PC-3 (cell line): ENCODE measurements at places on chromosomes 1 and 21. TPM values are rescaled to one million over a fixed set of nuclear protein-coding genes. Genes with fewer than 3 reads are reported as not detected.
A peak's percentile ranks its signal among the peaks of the same experiment; 100 is the strongest.

GRCh38 chr21:42653231-42654061, at the start of gene PDE9A:
TSS of gene PDE9A (plus strand) at chr21:42653621. CDS start at chr21:42653815, 194 bp downstream.
- H3K4me1 ChIP-seq: peaks cover 23% of the 10 kb centered on the region
- DNase-seq: no peak
- no peaks in the 10 kb centered on the region for H3K36me3 ChIP-seq
- peaks cover 74% of the 10 kb centered on the region for H3K27me3 ChIP-seq

GRCh38 chr1:215282557-215282956, 200.0 kb downstream of the KCNK2 start:
- no peak overlapping the region for H3K4me3 ChIP-seq
- no peaks in the 10 kb centered on the region for H3K36me3 ChIP-seq
- H3K27me3 ChIP-seq: no peaks in the 10 kb centered on the region
- no peak overlapping the region for H3K27ac ChIP-seq
- peak; percentile 70 for DNase-seq

GRCh38 chr1:44422161-44422560, 17.1 kb downstream of the RNF220 start:
- DNase-seq: no peak
- no peak overlapping the region for H3K27ac ChIP-seq
- H3K36me3 ChIP-seq: no peaks in the 10 kb centered on the region

DNA sequence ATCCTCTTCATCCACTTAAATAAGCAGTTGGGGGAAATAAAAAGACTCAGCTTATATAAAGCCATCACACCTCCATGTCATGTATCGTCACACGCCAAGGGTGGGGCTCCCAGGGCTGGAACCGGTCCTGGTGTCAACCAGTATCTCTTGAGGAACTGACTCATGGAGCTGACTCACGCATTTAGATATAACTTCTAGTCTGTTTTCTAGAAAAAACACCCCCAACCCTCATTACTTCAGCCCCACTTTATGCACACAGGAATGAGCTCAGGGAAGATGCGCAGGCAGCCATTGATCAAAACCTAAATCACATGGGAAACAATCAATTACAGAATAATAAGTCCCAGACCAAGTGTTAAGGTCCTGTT, 6.9 kb upstream of the IL22RA1 start:
- H3K4me1 ChIP-seq: peaks cover 23% of the 10 kb centered on the region
- H3K27me3 ChIP-seq: no peaks in the 10 kb centered on the region

- H3K36me3 ChIP-seq: peaks cover 12% of the 10 kb centered on the region
- DNase-seq: no peak
- H3K27me3 ChIP-seq: no peaks in the 10 kb centered on the region
- peak overlapping the region; percentile 90 for H3K4me3 ChIP-seq
Measured at GRCh38 chr1:112618114-112618720, 724 bp downstream of the ST7L start.

GRCh38 chr1:15966081-15966955, 9.6 kb downstream of the ZBTB17 start:
- no peak overlapping the region for H3K4me3 ChIP-seq
- DNase-seq: no peak
- peaks cover 11% of the 10 kb centered on the region for H3K4me1 ChIP-seq
- peaks cover 24% of the 10 kb centered on the region for H3K36me3 ChIP-seq
- H3K27ac ChIP-seq: no peak overlapping the region

- no peak for DNase-seq
- no peak overlapping the region for H3K4me3 ChIP-seq
- H3K4me1 ChIP-seq: peaks cover 10% of the 10 kb centered on the region
- no peaks in the 10 kb centered on the region for H3K36me3 ChIP-seq
- H3K27me3 ChIP-seq: no peaks in the 10 kb centered on the region
Measured at GRCh38 chr1:113782406-113782805, 23.1 kb upstream of the PHTF1 start.

GRCh38 chr1:223430236-223430635, 37.0 kb downstream of the CCDC185 start:
- no peaks in the 10 kb centered on the region for H3K36me3 ChIP-seq
- H3K27ac ChIP-seq: no peak overlapping the region
- no peak for DNase-seq
- H3K4me3 ChIP-seq: no peak overlapping the region

- no peaks in the 10 kb centered on the region for H3K36me3 ChIP-seq
- no peak overlapping the region for H3K27ac ChIP-seq
- H3K4me1 ChIP-seq: no peaks in the 10 kb centered on the region
- H3K4me3 ChIP-seq: no peak overlapping the region
- DNase-seq: no peak
- H3K27me3 ChIP-seq: no peaks in the 10 kb centered on the region
Measured at GRCh38 chr1:92167151-92167550, 50.6 kb upstream of the C1orf146 start.

GRCh38 chr1:231407547-231408396, 14.3 kb downstream of the EGLN1 start:
- no peaks in the 10 kb centered on the region for H3K27me3 ChIP-seq
- H3K4me1 ChIP-seq: peaks cover 30% of the 10 kb centered on the region
- peak; percentile 65 for DNase-seq
- peak overlapping the region; percentile 43 for H3K4me3 ChIP-seq
- peak overlapping the region; percentile 60 for H3K27ac ChIP-seq

DNA sequence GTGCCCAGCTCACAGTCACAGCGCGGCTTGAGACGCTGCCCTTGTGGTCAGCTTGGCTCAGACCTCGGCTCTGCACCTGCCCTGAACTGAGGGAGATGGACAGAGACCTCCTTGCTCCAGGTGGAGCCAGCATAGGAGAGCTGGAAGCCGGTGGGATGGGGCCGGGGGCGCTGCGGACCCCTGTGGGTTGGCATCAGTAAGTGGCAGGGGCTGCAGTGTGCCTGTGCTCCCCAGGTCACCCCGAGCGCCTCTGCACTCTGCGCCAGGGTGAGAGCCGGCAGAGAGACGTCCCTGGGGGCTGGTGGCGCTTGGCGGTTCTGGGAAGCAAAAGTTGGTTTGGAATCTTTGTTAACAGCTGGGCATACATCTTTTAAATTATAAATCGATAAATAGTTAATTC, 105.6 kb upstream of the TTC34 start:
- H3K4me3 ChIP-seq: no peak overlapping the region
- H3K27me3 ChIP-seq: peaks cover 90% of the 10 kb centered on the region
- H3K4me1 ChIP-seq: no peaks in the 10 kb centered on the region
- no peak for DNase-seq
- no peaks in the 10 kb centered on the region for H3K36me3 ChIP-seq

DNA sequence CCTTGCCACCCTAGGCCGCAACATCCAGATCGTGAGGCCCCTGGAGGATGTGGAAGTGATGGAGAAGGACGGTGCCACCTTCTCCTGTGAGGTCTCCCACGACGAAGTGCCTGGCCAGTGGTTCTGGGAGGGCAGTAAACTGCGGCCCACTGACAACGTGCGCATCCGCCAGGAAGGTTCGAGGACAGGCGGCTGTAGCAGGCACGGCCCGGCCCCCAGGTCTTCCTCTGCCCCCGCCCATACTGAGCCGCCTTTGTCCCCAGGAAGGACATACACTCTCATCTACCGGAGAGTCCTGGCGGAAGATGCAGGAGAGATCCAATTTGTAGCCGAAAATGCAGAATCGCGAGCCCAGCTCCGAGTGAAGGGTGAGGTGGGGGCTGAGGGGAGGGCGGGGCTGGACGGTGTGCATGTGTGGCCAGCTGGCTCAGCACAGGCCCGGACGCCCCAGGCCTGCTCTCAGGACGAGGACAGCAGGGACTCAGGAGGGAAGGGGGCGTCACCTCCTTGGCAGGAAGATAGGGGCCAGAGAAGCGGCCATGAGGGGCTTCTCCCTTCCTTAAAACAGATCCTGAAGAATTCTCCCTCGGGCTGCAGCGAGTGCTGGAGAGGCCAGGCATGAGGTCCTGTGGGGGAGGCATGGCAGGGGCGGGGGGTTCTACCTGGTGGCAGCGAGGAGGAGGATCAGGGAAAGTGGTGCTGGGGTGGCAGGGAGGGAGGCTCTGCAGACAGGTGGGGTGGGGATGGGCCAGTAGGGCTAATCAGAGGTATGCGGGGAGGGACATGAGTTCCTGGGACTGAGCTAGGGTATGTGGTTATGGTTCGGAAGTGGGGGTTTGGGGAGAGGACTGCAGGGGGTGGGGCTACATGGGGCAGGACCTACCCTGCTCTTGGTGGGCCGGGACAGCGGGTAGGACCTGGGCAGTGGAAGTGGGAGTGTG, 69.9 kb downstream of the OBSCN start:
- no peaks in the 10 kb centered on the region for H3K27me3 ChIP-seq
- peaks cover 3% of the 10 kb centered on the region; the same call in 1 of the 2 replicates for H3K36me3 ChIP-seq
- H3K4me1 ChIP-seq: peaks cover 4% of the 10 kb centered on the region; the same call in 1 of the 2 replicates
- no peak overlapping the region for H3K27ac ChIP-seq
- H3K4me3 ChIP-seq: no peak overlapping the region

DNA sequence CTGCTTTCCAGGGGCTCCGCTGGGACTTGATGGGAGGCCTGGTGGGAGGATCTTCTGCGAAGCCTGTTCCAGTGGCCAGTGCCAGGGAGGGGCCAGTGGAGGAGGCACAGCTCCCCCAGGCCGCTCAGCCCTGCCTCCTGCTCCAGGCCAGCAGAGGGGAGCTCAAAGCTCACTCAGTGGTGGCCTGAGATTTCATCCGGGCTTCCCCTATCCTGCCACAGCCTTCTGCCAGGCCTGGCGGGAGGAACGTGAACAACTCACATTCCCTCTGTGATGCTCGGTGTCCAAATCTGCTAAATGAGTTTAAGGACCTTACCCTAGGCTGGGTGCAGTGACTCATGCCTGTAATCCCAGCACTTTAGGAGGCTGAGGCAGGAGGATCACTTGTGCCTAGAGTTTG, 3.3 kb downstream of the CLCNKB start:
- H3K27ac ChIP-seq: no peak overlapping the region
- DNase-seq: no peak
- H3K4me3 ChIP-seq: no peak overlapping the region
- H3K4me1 ChIP-seq: no peaks in the 10 kb centered on the region

GRCh38 chr1:70893381-70893780, 154.2 kb downstream of the PTGER3 start:
- no peak overlapping the region for H3K4me3 ChIP-seq
- no peak for DNase-seq
- H3K27me3 ChIP-seq: peaks cover 22% of the 10 kb centered on the region
- no peaks in the 10 kb centered on the region for H3K36me3 ChIP-seq
- no peaks in the 10 kb centered on the region for H3K4me1 ChIP-seq

- no peak overlapping the region for H3K27ac ChIP-seq
- DNase-seq: peak; percentile 76
- H3K36me3 ChIP-seq: no peaks in the 10 kb centered on the region
- no peaks in the 10 kb centered on the region for H3K27me3 ChIP-seq
- no peak overlapping the region for H3K4me3 ChIP-seq
- no peaks in the 10 kb centered on the region for H3K4me1 ChIP-seq
Measured at GRCh38 chr1:44377925-44378784, 23.1 kb upstream of the ERI3 start.

FBXO2 gene
- 13.4 and 15.3 TPM in 2 replicates for total RNA-seq

BNIPL gene
- 0.51 and 2.4 TPM in 2 replicates for total RNA-seq

CR1L gene
- total RNA-seq: not detected in 2 replicates

CBR3 gene
- 49.3 and 56.3 TPM in 2 replicates for total RNA-seq

TMCO4 gene
- total RNA-seq: 16.0 and 19.7 TPM in 2 replicates

KRTAP10-10 gene
- total RNA-seq: not detected in 2 replicates

FAM43B gene
- 0.11 TPM in 1 of 2 replicates, not detected in the other for total RNA-seq

GBP2 gene
- total RNA-seq: 1.6 and 2.1 TPM in 2 replicates

CYYR1 gene
- not detected in 2 replicates for total RNA-seq

ANGPTL3 gene
- not detected in 2 replicates for total RNA-seq

OSCP1 gene
- 3.8 and 7.3 TPM in 2 replicates for total RNA-seq
